ENCODE measurements at places on chromosomes 3 and 15. TPM values are rescaled to one million over a fixed set of nuclear protein-coding genes. Genes with fewer than 3 reads are reported as not detected.

SOX2 gene
- 0.07 TPM for total RNA-seq

SEC11A gene
- total RNA-seq: 135 TPM

DNASE1L3 gene
- total RNA-seq: not detected

DNA sequence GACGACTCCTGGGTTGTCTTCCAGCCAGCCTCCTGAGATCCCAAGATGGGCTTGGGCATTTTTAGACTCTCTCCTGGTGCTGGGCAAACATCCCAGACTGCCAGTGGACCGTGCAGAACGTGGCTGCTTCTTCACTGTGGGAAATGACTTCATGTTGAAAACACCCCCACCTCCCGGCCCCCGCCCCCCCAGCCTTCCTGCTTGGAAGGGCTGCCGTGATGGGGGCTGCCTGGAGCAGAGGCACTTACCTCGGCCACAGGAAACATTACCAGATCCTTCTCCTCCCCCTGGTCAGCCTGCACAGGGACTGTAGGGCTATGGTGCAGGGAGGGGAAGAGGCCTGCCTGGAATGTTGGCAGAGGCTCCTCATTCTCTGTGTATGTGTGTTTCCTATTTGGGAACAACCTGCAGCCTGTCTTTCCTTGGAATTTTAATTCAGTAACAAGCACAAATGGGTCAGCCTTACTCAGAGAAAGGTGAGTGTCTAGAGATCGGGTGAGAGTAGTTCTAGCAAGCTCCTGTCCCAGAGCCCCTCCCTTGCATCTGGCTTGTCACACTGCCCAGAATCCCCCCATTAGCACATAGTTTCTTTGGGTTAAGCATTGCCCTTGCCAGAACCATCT is 90.8 kb downstream of the ANP32A start:
- no peak for DNase-seq

NRG4 gene
- total RNA-seq: not detected

KIF7 gene
- 6.1 TPM for total RNA-seq

- DNase-seq: no peak
These were observed 85.9 kb upstream of the ZBTB20 start for GRCh38 chr3:115233021-115233420.

MESP2 gene
- 0.88 TPM for total RNA-seq

DNA sequence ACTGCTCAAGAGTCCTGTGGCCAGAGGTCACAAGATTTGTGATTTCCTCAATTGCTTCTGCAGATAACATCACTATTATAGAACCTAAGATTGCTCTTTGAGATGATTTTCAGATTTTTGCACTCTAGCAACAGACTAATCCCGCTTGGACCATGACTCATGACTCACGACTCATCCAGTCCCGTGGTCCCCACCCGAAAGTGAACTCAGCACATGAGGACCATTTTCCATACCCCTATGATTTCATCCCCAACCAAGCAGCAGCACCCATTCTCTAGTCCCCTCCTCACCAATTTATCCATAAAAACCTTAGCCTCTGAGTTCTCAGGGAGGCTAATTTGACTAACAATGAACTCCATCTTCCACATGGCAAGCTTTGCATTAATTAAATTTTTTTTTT is 106.3 kb upstream of the ALCAM start:
- DNase-seq: no peak

DNA sequence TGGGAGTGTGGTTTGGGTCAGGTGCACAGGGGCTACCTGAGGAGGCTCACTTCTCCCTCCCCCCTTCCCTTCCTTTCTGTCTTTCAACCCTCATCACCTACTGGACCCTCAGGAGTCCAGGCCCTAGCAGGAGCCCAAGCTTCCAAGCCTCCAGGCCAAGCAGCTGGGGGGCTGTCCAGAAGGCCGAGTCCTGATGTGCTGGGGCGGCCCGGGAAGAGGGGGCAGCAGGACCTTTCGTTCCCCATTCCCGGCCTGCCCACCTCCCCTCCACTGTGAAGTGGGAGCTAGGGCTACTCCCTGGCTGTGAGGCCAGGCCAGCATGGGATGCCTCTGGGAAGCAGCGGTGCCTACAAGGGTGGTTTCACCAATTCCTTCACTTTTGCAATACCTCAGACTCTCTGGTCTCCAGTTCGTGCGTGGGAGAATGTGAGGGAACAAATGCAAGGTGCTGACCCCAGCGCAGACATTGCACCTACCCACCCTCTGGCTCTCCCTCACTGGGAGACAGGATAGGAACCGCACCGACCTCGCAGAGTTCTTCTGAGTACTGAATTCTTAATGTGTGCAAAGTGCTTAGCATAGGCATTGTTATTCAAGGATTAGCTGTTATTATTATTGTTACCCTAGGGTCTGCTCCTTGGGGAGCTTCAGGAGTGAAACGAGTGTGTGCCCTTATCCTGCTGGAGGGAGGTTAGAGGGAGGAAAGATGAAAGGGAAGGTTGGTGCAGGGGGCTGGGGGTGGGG is 2.5 kb downstream of the EPHB3 start:
- no peak for DNase-seq

NR1I2 gene
- not detected for total RNA-seq

- peak; percentile 82 for DNase-seq
These were observed 214.3 kb upstream of the FEZF2 start for GRCh38 chr3:62587579-62588031.

ISLR gene
- total RNA-seq: not detected

LCTL gene
- total RNA-seq: 0.14 TPM

- no peak for DNase-seq
These were observed 104.1 kb upstream of the TNFAIP8L3 start for GRCh38 chr15:51198701-51199232.

SYNPR gene
- not detected for total RNA-seq

DNA sequence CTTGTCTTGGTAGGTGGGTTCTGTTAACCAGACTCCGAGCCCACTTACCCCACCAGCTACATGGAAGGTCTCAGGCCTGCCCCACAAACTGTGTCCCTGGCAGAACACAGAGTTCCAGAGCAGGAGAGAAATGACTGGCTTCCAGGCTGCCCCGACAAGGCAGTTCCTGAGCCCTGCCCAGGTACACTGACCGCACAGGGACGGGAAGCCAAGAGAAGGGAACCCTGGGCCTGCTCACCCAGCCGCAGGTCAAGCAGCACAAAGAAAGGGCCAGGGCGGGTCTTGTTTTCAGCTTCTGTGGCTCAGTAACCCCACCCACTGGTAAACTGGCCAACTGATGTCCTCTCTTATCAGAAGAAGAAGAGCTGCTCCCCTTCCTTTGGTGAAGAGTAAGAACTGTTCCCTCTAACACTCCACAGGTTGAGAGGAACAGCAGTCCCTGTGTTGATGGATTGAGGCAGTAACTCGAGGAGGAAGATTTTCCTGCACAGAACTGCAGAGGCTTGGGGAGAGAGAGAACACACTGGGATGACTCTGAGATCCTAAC is 68.4 kb downstream of the CRTC3 start:
- DNase-seq: no peak

GRCh38 chr3:186421946-186422345 is 59.9 kb upstream of the DGKG start:
- no peak for DNase-seq

DNA sequence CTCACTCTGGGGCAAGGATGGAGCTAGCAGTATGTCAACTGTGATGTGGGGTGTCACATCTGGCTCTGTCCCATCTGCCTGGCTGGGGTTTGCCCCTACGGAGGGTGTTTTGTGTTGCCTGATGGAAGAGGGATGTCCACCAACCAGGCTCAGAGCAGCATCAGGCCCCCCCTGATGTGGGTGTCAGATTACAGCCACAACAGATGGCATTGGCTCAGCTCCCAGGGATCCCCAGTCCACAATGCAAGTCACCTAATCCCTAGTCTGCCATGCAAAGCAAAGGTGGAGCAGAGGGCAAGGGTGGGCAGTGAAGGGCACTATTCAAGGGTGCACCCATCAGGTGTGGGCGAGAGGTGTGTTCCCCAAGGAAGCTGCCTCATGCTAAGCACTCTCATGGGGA is 48.9 kb upstream of the AMOTL2 start:
- no peak for DNase-seq

REC114 gene
- not detected for total RNA-seq

POPDC2 gene
- 0.39 TPM for total RNA-seq

DNA sequence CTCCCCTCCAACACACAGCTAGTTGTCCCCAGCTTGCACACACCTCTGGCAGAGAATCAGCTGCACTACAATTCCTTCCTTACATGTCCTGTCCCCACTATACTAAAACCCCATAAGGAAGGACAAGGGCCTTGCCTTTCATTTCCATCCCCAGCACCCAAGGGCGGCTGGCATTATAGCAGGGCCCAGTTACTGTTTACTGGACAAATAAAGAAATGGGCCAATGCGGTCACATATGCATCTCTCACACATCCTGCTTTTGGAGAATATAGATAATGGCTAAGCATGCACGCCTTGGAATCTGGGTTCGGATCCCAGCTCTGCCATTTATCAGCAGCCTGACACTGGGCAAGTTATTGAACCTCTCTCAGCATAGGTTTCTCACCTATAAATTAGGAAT is 99.1 kb downstream of the DAPK2 start:
- no peak for DNase-seq

DNA sequence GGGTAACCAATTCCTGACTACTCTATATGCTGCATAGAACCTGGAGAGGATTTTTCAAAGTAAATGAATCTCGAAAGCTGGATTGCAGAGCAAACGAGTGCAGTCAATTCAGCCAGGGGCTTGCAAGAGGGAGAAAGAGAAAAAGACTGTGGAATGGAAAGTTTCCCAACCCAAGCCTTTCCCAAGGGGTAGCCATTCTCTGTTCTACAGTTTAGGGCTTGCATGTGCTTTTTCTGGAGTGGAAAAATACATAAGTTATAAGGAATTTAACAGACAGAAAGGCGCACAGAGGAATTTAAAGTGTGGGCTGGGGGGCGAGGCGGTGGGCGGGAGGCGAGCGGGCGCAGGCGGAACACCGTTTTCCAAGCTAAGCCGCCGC is 511 bp upstream of the RARB start:
- DNase-seq: no peak

GRCh38 chr15:79373728-79374127 is 58.4 kb upstream of the MINAR1 start:
- no peak for DNase-seq

DNA sequence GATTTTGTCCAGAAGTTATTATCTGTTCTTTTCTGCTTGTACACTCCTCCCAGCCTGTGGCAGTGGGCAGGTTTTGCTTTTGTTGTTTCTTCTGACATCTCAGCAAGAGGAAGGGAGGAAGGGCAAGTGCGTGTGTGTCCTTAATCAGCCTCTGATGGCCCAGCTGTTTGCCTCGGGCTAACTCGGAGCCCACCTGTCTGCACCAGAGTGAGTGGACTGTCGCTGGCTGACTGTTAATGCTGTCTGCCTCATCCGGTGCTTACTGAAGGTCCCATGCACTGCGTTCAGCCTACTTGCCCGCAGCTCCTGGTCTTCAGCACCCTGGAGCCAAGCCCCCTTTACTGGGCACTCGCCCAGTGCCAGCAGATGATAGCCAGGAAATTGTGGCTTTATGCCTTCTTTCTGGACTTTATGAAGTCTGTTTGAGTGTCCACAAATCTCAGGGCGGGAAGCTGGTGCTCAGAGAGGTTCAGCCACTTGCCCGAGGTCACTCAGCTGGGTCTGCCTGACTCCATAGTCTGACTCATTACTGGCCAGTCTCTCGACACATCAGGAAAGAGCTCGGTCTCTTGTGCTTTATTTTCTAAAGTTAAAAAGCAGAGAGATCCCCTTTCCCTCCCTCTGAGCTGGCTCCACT is 89.5 kb downstream of the CHRNA7 start:
- DNase-seq: no peak

GRCh38 chr15:56148064-56148463 is 95.6 kb downstream of the RFX7 start:
- DNase-seq: no peak

DNA sequence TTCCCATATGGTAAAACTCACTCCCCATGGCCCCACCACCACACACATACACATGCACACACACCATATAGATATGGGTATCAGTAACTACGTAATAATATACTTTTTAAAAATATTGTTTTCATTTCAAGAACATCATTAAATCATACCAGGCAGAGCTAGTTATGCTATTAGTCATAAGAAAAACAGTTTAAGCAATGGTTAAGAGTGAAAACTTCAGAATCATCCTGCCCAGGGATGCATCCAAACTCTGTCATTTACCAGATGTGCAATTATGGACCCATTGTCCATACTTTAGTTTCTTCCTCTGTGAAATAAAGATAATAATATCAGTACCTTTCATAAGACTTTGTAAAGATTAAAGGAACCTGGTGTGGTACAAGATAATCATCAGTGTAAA is 608.3 kb downstream of the RBMS3 start:
- DNase-seq: no peak

GRCh38 chr3:154227531-154227930 is 96.8 kb downstream of the DHX36 start:
- no peak for DNase-seq

- DNase-seq: no peak
These were observed 1.2 kb downstream of the ZBTB11 start for GRCh38 chr3:101675709-101676215.

DNA sequence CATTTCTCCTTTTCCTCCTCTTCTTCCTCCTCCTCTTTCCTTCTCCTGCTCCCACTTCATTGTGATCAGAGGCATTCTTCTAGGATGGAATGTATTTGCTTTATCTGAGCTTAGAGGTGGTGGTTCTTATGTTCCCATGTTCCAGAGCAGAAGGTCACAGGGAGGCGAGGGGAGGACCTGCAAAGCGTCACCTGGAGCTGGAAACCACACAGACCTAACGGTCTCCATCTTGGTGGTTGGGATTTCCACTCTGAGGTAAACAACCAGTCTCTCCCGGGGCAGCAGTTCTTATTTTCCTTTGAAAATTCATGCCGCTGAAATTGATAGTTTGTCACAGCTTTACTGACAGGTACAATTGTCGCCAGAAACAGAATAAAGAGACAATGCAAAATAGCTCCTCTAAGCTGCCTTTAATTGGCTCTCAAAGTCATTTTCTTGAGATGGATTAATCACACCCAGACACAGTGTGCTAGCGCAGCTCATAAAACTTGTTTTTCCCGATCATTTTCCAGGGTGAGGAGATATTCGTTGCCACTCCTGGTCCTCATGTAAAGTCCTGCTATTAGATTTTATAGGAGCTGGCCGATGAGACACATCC is 16.9 kb upstream of the AGBL1 start:
- DNase-seq: no peak

CAMK2N2 gene
- total RNA-seq: 0.42 TPM

GRCh38 chr3:48187579-48188265 is 495 bp downstream of the CDC25A start:
- DNase-seq: peak; percentile 10

DNA sequence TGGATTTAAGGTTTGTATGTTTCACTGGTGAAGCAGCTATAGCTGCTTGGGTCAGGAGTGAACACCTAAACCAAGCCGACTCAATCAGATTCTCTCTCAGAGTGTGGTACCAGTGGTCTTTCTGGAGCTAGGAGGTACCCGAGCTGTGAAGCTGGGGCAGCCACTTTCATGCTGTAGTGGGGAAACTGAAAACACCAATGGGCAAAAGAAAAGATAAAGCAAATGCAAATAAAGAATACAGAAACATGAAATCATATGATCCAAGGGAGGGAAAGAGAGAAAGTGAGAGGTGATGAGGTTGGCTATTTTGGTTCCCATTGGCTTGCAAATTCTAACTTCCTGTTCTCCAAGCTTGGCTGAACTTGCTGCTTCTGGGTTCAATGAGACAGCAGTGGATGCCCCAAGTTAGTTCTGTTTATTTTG is 212.3 kb upstream of the CFAP20DC start:
- DNase-seq: no peak

All from foreskin keratinocyte (primary cell).